NCI-H526 (cell line): ENCODE measurements at places on chromosomes 1 and 21.
A peak's percentile ranks its signal among the peaks of the same experiment; 100 is the strongest.

GRCh38 chr1:219264561-219264960 is 90.9 kb downstream of the LYPLAL1 start:
- no peak for DNase-seq

GRCh38 chr1:145695821-145696629 is 11.1 kb downstream of the PDZK1 start:
- DNase-seq: no peak

DNA sequence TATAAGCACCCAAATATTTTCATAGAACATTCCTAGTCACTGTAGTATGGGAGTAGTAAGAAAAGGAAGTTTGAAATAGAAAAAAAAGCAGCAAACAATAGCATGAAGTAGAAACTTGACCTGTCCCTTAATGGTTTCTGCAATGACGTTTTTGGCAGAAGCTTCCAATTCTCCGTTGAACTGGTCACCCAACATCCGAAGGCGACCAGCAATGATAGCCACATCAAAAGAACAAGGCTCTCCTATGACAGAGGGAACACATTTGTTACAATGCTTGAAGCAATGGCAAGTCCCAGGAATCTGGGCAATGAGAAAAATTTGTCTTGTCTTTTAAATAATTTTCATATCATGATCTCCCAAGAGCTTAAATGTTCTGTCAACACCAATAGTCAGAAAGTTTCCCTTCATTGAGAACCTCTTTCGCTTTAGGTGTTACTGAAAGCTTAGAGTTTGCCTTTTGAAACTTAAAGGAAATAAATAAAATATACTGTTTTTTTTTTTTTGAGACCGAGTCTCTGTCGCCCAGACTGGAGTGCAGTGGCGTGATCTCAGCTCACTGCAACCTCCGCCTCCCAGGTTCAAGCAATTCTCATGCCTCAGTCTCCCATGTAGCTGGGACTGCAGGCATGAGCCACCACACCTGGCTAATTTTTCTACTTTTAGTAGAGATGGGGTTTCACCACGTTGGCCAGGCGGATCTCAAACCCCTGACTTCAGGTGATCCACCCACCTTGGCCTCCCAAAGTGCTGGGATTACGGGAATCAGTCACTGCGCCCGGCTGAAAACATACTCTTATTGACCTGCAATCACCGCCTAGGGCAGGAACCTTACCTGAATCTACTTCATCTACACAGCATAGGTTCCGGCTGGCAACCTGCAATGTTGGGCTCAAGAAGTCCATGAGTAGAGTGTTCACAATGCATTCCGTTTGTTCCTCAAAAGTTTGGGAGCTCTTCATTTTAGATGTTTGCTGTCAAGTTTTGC is 672 bp downstream of the BCL2L15 start:
- no peak for DNase-seq

DNA sequence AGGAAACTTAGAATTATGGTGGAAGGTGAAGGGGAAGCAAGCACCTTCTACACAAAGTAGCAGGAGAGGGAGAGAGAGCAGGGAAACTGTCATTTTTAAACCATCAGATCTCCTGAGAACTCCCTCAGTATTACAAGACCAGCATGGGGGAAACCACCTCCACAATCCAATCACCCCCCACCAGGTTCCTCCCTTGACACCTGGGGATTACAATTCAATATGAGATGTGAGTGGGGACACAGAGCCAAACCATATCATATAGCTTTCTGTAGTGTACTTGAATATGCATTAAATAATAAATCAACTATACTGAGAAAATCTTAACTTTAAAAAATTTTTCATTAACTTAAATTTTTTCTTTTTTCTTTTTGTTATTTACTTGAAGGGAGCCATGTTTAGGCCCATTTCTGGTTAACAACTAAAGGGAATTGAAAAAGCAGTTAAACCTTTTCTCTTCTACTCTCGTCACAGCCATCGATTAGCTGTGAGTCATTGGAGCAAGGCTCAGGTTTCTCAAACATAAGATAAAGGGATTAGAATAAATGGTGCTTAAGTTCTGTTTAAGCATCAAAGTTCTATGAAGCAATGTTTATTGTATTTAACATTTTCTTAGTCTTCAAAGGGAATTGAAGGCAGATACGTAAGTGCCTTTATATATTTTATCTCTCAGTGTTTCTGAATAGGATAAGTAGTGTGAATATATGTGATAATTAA is 72.2 kb upstream of the DPT start:
- no peak for DNase-seq

- no peak for DNase-seq
These were observed 61.6 kb upstream of the RUNX3 start for GRCh38 chr1:24991697-24992096.

- DNase-seq: no peak
These were observed 24.9 kb upstream of the C1QA start for GRCh38 chr1:22611530-22611947.

- no peak for DNase-seq
These were observed 21.1 kb downstream of the CRYAA start for GRCh38 chr21:43189936-43190335.

DNA sequence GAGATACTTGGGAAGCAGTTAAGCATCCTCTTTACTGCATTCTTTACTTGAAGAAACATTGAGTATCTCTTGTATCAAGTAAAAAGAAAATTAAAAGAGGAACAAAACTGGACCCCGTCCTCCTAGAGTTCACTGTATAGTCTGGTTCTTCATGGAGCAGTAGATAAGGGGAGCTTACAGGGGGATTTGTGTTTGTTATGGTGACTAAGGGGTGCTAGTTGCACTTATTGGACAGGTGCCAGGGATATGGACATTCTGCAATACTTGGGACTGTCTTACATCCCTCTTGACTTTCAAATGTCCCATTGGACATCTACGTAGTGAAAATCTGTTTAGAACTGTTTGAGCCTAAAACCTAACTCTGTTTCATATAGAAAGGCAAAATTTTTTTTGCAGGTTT is 67.2 kb downstream of the ALG14 start:
- no peak for DNase-seq

DNA sequence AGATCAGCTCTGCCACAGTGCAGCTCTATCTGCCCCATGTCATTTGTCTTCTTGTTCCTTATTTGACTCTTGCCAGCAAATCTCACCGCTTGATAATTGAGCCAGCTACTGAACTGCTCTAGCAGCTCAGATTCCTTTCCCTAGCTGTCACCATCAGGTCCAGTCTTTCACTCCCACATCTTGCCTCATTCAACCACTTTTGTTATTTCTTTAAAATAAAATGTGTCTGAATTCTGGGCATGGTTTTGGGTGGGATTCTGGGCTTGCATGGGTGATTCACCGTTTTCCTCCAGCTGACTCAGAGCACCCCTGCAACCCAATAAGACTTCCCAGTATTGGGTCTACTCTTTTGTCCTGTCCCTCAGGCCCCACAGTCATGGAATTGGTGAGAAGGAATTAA is 215.7 kb downstream of the DSCAM start:
- DNase-seq: no peak

DNA sequence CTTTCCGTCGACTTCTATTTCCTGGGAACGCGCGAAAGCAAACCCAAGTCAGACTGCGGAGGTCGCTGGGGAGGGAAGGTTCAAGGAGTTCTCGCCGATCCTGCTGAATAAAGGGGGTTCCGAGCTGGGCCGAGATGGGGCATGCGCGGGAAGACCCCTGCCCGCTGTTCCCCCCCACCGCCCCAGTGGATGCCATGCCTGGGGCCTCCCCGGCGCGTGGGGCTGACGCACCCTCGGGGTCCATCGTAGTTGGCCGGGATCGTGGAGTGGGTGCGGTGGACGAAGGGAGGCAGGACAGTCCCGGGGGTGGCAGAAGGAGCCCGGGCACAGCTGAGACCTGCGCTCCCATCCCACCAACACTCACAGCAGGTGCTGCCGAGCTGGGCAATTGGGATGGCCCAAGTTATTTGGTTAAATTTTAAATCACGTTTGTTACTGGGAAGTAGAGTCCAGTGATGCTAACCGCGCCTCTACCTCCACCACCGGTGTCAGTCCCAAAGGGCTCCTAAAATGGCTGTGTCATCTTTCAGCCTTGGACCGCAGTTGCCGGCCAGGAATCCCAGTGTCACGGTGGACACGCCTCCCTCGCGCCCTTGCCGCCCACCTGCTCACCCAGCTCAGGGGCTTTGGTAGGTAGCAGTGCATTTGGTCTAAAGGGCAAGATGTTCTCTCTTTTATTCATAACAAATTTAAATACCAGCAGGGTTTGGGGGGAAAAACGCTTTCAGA is 801 bp downstream of the MX1 start:
- no peak for DNase-seq

DNA sequence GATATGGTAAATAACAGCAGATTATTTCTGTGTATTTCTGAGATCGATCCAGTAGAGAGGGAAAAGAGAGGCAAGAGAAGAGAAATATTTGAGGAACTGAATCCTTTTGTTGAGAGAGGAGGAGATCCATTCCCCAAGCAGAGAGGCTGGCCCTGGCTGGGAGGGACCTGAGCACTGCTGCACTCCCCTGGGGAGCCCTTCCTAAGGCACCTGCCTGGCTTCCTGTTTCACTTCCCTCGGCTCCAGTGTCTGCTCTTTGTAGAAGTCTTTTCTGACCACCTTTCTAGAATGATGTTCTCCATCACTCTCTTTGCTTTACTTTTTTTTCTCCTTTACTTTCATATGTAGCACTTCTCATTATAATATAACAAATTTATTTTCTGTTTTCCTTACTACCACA is 42.3 kb upstream of the SLC6A9 start:
- no peak for DNase-seq

- DNase-seq: peak; percentile 36
These were observed 36.1 kb upstream of the IVNS1ABP start for GRCh38 chr1:185353124-185353523.

GRCh38 chr1:39845569-39846566 is 37.4 kb downstream of the TRIT1 start:
- DNase-seq: peak; percentile 95

DNA sequence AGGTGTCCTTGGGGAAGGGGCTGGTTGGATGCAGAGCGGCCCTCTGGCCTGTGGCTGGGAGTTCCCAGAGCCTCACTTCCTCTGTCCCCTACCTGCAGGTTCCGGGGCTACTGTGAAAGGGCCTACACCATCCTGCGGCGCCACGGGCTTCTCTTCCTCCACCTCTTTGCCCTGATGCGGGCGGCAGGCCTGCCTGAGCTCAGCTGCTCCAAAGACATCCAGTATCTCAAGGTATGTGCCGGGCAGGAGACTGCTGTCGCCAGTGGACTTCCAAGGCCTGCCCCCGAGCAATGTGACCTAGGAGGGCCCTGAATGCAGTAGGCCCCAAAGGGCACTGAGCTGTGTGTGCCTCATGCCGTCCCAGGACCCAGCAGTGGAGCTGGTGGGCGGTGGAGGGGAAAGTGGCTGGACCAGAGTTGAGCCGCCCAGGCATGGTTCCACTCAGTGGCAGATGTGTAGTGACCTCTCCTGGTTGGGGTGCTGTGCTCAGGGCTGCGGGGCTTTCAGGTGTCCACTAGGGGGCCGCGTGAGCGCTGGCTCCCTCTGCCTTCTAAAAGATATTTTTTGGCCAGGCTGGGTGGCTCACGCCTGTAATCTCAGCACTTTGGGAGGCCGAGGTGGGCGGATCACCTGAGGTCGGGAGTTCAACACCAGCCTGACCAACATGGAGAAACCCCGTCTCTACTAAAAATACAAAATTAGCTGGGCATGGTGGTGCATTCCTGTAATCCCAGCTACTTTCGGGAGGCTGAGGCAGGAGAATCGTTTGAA is 73.4 kb downstream of the PIK3CD start:
- DNase-seq: no peak

- peak; percentile 64 for DNase-seq
These were observed 175.0 kb upstream of the HMCN1 start for GRCh38 chr1:185559151-185559550.

- no peak for DNase-seq
These were observed 1.8 kb upstream of the TTC34 start for GRCh38 chr1:2803086-2803930.

DNA sequence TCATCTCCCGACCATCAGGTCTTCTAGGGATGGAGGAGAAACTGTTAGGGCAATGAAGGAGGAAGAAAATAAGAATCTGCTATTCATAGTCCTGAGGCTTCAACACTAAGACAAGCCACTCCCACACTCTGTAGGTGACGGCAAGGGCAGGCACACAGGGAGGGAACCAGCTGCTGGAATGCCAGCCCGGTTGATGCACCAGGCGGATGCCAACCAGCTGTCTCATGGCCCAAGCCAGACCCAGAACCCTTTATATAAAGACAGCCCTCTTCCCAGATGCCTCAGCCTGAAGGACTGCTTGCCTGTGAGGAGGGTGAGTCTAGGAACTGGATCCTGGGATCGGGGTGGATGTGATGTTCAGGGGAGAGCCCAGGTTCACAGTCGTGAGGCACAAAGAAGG is at the start of gene KPRP:
TSS of gene KPRP (plus strand) at position 279 of the 400 bp plus-strand sequence. CDS start 1,564 bp downstream, outside the sequence.
- DNase-seq: no peak

DNA sequence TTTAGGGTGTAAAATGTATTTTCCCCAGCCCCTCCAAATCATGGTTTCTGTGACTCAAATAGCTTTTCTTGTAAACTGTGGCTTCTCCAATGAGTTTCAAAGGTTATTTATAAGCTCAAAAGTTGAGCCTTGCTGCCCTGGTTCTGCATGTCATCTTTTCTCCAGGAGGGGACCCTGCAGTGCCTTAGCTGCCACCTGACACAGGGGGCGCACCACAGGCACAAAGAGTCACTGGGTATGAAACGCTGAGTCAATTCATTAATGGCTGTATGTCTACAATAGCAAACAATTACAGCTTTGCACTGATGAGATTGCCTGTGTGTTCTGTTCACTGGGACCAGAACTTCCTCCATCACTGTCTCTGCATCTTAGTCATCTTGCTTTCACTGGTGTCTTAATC is 100.8 kb downstream of the PCP4 start:
- no peak for DNase-seq
